ENCODE measurements at places on chromosomes 5 and 9.

- DNase-seq, result no peak
Observed at GRCh38 chr9:86336058-86336457, 18.2 kb downstream of the TUT7 start.

GRCh38 chr5:42621662-42622061 is 135.0 kb upstream of the CCDC152 start:
- DNase-seq, result no peak

DNA sequence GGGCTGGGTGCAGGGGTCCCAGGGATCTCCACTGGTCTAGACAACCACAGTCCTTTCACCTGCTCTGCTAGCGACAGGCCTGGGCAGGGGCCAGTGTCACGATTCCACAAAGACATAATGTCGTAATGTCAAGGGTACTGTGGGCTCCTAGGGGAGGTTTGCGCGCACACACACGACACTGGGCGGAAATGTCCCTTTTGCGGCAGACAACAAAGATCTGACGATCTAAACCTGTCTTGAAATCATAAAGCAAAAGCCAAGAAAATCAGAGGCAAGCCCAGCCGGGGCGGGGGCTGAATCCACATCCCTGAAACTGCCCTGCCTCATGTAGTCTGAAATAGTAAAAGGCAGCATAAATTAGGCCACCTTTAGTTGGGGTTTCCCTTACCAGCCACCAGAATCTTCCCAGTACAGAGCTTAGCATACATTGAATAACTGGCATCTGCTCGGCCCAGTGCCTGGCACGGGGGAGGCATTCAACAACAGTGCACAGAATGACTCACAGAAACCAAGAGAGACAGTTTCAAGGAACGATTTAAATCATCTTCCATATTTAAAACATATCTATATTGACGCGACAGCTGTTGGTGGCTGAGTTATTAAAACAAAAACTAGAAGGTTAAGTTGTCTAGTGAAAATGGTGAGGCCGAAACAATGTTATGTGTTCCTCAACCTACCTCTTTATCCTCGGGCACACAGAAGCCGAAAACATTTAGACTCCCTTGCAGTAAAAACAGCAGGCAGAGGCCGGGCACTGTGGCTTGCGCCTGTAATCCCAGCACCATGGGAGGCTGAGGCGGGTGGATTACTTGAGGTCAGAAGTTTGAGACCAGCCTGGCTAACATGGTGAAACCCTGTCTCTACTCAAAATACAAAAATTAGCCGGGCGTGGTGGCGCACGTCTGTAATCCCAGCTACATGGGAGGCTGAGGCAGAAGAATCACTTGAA is 151.0 kb downstream of the MYO10 start:
- DNase-seq, result no peak

GRCh38 chr5:86880344-86880743 is 262.6 kb downstream of the COX7C start:
- no peak for DNase-seq

- no peak for DNase-seq
Observed at GRCh38 chr5:179771311-179771895, 22.4 kb upstream of the LTC4S start.

DNA sequence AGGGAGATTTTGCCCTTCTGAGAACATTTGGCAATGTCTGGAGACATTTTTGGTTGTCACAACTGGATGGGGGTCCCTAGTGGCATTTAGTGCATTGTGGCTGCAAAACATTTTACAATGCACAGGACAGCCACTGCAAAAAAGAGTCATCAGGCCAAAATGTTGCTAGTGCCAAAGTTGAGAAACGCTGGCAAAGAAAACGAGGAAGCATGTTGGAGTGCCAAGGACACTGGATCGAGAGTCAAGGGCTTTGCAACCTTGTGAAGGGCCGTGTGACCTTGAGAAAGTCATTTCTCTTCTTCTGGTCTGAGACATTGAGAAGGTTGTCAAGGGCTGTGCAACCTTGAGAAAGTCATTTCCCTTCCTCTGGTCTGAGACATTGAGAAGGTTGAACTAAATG is 45.7 kb upstream of the FRRS1L start:
- DNase-seq, result no peak

- DNase-seq, result no peak
Observed at GRCh38 chr9:83034587-83034986, 28.4 kb downstream of the RASEF start.

DNA sequence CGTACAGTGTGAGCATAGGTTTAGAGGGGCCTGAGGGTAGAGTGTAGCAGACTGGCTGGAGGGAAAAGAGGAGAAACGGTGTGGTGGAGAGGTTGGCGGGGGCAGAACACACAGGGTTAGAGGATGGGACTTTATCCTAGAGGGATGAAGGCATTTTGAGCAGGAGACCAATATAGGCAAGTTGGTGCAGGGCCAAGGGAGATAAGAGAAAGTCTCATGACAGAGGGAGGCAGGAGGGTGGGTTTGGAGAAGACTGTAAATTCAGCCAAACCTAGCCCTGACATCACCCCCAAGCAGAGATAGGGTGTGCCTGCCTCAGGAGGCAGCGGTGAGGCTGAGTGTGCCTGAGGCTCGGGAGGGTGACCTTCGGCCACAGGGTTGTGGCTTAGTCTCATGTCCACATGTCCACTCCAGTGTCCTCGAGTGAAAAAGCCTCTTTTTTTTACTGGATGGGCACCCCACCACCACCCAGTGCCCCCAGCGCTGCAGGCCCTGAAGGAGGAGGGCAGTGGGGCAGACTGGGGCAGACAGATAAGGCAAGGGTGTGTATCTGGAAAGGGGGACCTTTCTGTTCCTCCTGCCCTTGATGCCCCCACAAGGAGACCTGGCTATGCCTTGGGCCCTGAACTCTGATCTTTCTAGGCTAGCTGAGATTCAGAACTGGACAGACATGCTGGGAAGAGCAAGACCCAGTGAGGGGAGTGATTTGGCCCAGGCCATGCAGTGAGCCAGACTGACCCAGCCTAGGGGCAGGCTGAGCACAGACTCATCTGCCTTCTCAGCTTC is 108.7 kb downstream of the RGS3 start:
- no peak for DNase-seq

DNA sequence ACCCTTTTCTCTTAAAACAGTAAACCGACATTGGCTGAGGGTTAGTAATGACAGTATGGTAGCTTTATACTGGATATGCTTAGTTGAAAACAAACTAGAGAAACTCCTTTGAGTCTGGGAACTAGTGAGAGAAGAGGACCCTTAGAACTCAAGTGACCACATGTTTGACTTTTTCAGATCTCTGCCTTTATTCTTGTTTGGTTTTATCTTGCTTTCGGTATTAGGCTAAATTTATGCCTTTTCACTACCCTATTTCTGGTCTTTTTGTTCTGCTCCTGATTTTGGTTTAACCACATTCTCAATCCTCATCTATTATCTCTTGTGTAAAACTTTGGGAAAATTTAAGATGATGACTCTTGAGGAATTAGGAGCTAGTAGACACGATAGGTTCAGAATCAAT is 11.0 kb downstream of the SNAPC3 start:
- DNase-seq, result no peak

GRCh38 chr5:78727786-78728761 is 79.5 kb upstream of the LHFPL2 start:
- no peak for DNase-seq

DNA sequence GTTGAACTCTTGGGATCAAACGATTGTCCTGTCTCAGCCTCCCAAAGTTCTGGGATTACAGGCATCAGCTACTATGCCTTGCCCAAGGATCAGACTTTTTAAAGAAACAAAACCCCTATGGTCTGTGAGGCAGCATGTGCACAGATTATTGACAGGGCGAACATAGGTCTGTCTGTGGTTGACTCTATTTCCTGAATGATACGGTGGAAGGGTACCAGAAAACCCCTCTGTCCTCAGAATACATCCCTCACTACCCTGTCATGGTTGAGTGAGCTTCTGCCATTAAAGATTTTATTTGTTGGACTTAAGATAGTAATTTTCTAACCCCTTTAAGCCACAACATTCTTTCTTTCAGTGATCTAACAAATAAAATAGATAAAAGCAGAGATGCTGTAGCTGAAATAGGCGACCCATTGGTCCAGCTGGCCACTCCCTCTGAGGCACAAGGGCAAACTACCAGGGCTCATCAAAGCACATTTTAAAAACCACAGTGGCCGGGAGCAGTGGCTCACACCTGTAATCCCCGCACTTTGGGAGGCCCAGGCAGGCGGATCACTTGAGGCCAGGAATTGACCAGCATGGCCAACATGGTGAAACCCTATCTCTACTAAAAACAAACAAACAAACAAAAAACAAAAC is 84.9 kb upstream of the ANKRD55 start:
- no peak for DNase-seq

- no peak for DNase-seq
Observed at GRCh38 chr9:81530310-81530810, 159.0 kb downstream of the TLE1 start.

DNA sequence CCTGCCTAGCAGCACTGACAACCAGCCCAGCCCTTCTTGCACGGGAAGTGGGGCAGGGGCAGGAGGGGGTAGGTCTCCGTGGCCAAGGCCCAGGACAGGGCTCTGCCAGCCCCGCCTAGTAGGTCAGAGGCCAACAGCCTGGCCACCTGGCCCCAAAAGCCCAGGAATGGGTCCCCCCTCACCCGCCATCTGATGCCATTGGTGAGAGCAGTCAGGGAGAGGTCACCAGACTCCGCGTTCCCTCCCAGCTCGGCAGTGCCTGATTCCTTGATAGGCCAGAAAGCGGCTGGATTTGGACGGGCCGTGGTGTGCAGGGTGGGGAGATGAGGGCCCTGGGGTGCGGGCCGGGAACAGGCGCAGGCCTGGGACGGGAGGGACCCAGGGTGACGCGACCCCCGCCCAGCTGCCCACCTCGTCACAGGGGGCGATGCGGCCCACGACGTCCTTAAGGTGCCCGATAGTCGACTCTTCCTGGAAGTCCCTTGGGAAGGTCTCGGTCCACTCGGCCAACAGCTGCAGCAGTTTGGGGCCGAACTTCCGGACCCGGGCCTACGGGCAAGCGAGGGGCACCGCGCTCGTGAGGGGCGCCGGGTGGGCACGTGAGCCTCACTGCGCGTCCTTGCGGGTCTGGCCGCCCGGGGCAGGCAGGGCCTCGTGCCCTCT is 64.5 kb upstream of the RNF130 start:
- DNase-seq, result no peak

DNA sequence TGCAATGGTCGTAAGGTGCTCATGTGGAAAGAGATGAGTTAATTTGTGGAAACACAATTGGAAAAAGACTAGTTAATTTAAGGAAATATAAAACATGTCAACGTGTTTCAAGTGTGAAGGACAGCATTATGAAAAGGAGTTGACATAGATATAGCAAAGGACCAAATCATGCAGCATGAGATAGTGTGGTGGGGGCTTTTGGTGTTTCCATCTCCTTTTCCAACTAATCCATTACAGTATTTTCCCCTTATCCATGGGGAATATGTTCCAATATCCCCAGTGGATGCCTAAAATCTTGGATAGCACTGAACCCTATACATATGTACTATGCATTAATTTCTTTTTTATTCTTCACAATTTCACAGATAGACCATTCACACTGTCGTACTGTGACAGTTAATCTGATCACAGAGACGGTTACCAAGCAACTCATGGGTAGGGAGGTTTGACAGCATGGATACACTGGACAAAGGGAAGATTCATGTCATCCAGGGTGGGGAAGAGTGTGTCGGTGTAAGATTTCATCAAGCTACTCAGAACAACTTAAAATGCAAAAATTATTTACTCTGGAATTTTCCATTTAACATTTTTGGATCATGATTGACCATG is 238.6 kb downstream of the CDH12 start:
- DNase-seq, result no peak

- DNase-seq, result peak; percentile 72
Observed at GRCh38 chr9:126915846-126916543, 1.4 kb downstream of the RALGPS1 start.

DNA sequence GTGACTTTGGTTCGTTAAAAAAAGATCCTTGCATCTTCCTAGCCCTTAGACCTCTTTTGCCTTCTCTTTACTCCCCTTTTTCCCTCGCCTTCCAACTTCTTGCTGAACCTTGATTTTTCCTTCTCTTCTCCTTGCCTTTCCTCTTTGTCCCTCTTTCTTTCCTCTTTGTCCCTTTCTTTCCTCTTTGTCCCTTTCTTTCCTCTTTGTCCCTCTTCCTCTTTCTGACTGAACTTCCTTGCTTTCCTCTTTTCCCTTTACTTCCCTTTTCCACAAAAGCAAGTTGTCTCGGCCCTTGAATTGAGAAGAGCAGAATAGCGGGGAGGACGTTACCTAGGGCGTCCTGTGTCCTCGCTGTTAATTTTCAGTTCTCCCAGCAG is 1.4 kb upstream of the MLLT3 start:
- DNase-seq, result no peak

DNA sequence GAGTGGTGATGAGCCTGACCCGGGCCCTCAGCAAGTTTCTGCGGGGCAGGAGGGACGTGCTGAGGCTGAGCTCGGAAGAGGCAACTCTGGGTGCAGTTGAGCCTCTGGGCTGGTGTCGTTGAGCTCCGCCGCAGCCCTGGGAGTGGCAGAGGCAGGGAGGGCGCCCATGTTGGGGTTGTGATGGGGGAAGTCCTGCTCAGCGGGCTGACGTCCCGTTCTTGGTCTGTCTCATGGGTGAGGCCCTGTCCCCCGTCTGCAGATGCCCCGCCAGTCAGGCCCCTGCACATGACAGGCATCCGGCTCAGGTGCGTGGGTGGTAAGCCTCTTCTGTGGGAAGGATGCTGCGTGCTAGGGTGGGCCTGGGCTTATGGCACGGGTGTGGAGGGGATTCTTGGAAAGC is 64.3 kb downstream of the RXRA start:
- DNase-seq, result no peak

DNA sequence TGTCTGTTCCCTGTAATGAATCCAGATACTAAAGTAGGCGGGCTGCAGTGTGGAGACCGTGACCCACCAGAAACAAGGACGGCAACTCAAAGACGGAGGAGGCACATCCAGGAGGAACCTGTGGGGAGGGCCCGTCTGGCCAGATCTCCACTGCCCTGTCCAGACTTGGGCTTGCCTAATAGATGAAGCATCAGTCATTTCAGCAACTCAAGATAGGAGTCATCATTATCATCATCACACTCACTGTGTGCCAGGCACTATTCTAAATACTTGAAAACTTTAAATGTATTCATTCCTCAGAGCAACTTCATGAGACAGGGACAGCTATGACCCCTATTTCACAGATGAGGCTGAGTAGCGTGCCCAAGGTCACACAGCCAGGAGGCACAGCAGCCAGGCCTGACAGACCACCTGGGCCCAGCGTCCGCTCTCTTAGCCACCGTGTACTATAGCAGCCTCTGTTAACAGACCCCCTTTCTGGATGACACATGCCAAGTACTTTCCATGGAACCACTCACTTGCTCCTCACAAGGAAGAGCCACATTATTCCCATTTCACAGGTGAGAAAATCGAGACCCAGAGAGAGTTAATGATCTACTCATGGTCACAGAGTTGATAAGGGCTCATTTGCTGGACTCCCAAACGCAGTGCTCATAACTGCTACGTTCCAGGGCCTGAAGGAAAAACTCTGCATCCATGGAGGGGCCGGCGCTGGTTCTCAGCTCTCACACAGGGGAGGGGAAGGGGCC is 4.9 kb upstream of the IL4 start:
- no peak for DNase-seq

GRCh38 chr5:148457183-148457620 is 73.4 kb downstream of the FBXO38 start:
- peak; percentile 35 for DNase-seq

- DNase-seq, result no peak
Observed at GRCh38 chr9:85040821-85041465, 371.4 kb downstream of the NTRK2 start.

- DNase-seq, result no peak
Observed at GRCh38 chr9:3863111-3863528, 337.3 kb upstream of the RFX3 start.

GRCh38 chr9:12775679-12776512 is 1.1 kb downstream of the LURAP1L start:
- DNase-seq, result peak; percentile 86
